ENCODE measurements at places on chromosomes 13 and 19. TPM values are rescaled to one million over a fixed set of nuclear protein-coding genes. Genes with fewer than 3 reads are reported as not detected.

Gene KIR3DL1
- not detected for polyA plus RNA-seq

Gene ZNF665
- polyA plus RNA-seq, result 10.0 TPM

Gene KCNJ14
- 0.33 TPM for polyA plus RNA-seq

Gene F10
- polyA plus RNA-seq, result 26.7 TPM

Gene SLC25A42
- polyA plus RNA-seq, result 14.8 TPM

Gene NCAN
- polyA plus RNA-seq, result not detected

Gene HIPK4
- 0.20 TPM for polyA plus RNA-seq

Gene ZNF418
- 4.5 TPM for polyA plus RNA-seq

Gene ZNF724
- 0.51 TPM for polyA plus RNA-seq

Gene ZNF90
- 3.3 TPM for polyA plus RNA-seq

Gene TYK2
- 72.1 TPM for polyA plus RNA-seq

Gene TRPM4
- polyA plus RNA-seq, result 18.8 TPM

Gene ZNF431
- 5.0 TPM for polyA plus RNA-seq

Gene PABPC3
- 0.39 TPM for polyA plus RNA-seq

Gene FCAR
- 0.67 TPM for polyA plus RNA-seq

Gene ZNF627
- 10.9 TPM for polyA plus RNA-seq

Gene MYH14
- 7.0 TPM for polyA plus RNA-seq

Gene ACTMAP
- polyA plus RNA-seq, result 5.7 TPM

Gene LHB
- polyA plus RNA-seq, result not detected

Gene GARIN5A
- 1.3 TPM for polyA plus RNA-seq

Gene ZNF529
- 6.4 TPM for polyA plus RNA-seq

Gene SLC7A10
- 1.1 TPM for polyA plus RNA-seq

Gene ALOX5AP
- polyA plus RNA-seq, result 60.3 TPM

Gene C13orf42
- polyA plus RNA-seq, result not detected

Gene SCGB2B2
- 0.20 TPM for polyA plus RNA-seq

Gene PTH2
- polyA plus RNA-seq, result not detected

Gene ZNF439
- polyA plus RNA-seq, result 3.6 TPM

All from urinary bladder (tissue), 4 donors.